GM23248 (cell line): ENCODE measurements at places on chromosomes 6 and 20. TPM values are rescaled to one million over a fixed set of nuclear protein-coding genes. Genes with fewer than 3 reads are reported as not detected.

Gene SLC32A1
- total RNA-seq, result not detected in 2 replicates

DNA sequence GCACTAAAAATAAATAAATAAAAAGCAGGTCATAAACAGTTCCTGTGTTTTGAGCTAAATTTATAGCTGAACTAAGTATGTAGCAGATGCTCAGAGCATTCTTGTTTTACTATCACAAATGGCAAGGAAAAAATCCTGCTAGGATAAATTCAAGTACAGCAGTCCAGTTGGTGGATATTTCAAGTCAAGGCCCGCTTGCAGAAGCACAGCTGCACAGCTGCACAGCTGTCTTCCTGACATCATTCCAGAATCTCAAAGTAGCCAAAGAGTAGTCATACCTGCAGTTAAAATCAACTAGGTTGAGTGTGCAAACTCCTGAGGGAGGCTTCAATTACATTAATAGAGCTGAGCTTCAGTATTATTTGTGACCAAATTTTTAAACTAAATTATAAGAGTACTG, 297.7 kb upstream of the MANEA start:
- no peak overlapping the region for H3K4me3 ChIP-seq
- no peak overlapping the region for H3K27ac ChIP-seq
- no peaks in the 10 kb centered on the region for H3K4me1 ChIP-seq
- no peaks in the 10 kb centered on the region for H3K36me3 ChIP-seq
- DNase-seq, result no peak

Gene TBX18
- 13.5 and 16.2 TPM in 2 replicates for total RNA-seq

DNA sequence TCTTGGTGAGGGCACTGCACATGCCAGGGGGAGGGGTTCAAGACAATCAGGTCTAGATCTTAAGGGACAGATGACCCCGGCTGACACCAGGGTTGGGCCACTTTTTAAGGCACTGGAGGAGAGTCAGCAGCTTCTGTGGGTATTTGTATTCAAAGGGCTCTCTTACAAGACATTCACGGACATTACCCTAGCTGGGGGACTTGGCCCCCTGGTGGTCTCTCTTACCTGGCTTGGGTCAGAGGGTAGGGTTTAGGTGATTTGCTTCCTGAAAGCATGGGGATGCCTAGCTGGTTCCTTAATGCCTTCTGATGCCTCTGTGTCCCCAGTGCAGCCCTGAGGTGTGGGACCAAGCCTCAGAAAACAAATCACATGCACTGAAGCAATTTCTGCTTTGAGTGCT, 354.7 kb downstream of the CDC5L start:
- DNase-seq, result no peak
- H3K36me3 ChIP-seq, result no peaks in the 10 kb centered on the region
- no peaks in the 10 kb centered on the region for H3K27me3 ChIP-seq
- peaks cover 5% of the 10 kb centered on the region; the same call in 1 of the 2 replicates for H3K4me1 ChIP-seq
- no peak overlapping the region for H3K4me3 ChIP-seq

Gene LRRN4
- not detected in 2 replicates for total RNA-seq

DNA sequence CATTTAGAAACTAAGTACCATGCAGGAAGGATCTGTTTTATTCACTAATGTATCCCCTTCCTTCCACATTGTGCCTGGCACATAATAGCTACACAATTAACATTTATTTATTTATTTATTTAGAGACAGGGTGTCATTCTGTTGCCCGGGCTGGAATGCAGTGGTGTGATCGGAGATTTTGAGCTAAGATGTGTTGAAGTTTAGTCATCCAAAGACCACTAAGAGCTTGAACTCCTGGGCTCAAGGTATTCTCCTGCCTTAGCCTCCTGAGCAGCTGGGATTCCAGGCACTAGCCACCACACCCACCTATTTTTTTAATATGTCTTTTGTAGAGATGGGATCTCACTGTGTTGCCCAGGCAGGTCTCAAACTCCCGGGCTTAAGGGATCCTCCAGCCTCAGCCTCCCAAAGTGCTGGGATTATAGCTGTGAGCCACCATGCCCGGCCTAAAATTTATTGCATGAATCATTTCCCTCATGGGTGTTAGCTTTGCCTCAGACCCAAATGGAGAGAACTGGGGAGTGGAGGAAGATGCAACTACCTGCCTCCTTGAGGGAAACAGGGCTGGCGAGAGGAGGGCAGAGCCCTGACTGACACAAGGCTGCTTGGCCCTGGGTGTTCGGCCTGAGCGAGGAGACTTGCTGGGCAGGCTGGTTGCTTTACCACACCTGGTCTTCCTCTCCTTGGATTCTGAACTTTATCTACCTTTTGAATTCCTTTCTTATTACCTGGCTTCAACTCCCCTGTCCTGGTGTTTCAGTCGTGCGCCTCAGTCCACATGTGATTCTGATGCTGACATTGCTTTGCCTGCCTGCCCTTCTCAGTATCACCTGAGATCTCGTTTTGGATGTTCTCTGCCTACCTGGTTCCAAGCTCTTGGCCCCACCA, 1.7 kb upstream of the DYNLT1 start:
- H3K4me1 ChIP-seq, result peaks cover 51% of the 10 kb centered on the region
- H3K27me3 ChIP-seq, result no peaks in the 10 kb centered on the region
- no peak for DNase-seq
- peak overlapping the region; percentile 95; the same call in 1 of the 2 replicates for H3K27ac ChIP-seq

Gene CD93
- not detected in 2 replicates for total RNA-seq

- DNase-seq, result peak; percentile 74
- no peaks in the 10 kb centered on the region for H3K27me3 ChIP-seq
- no peak overlapping the region for H3K4me3 ChIP-seq
- no peak overlapping the region for H3K27ac ChIP-seq
- peaks cover 11% of the 10 kb centered on the region for H3K4me1 ChIP-seq
Observed at GRCh38 chr6:44078827-44079671, 48.2 kb downstream of the MRPL14 start.

DNA sequence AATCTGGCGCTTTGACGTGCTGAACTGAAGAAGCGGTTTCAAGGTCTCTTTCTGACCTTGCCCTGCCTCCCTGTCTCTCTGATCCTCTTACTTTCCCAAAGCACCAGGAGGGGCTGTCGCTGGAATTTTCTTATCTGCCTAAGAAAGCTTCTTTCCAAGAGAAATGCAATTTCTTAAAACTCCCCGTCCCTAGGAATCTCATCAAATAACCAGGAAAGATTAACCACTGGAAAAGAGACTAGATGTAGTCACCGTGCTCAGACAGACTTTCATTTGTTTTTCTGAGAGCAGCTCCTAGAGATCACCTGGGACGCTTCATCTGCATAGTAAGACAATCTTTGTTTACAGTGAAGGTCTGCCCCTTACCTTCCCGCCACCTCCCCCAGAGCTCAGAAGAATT, 38.6 kb downstream of the PDYN start:
- no peaks in the 10 kb centered on the region for H3K4me1 ChIP-seq
- H3K27ac ChIP-seq, result no peak overlapping the region
- H3K27me3 ChIP-seq, result no peaks in the 10 kb centered on the region

DNA sequence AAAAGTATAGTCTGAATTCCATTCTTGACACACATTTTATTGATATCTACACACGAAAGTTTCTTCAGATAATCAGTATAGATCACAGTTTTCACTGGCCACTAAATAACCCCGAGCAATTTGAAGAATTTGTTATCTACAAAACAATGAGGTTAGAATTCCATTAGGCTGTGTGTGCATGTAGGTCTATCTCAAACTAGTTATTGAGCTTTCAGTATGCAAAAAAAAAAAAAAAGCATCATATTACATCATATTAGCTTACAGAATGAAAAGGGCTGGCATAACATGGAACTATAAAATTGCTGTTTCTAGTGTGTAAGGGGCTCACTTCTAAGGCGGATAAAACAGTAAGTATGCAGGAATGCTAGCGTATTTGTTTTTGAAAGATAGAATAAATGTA, 59.5 kb upstream of the ADGRG6 start:
- no peaks in the 10 kb centered on the region for H3K27me3 ChIP-seq
- no peak overlapping the region for H3K27ac ChIP-seq
- peak; percentile 2 for DNase-seq
- 0 out of 2 replicates have a peak, but pooled peaks cover 4% of the 10 kb centered on the region for H3K4me1 ChIP-seq
- no peak overlapping the region for H3K4me3 ChIP-seq

DNA sequence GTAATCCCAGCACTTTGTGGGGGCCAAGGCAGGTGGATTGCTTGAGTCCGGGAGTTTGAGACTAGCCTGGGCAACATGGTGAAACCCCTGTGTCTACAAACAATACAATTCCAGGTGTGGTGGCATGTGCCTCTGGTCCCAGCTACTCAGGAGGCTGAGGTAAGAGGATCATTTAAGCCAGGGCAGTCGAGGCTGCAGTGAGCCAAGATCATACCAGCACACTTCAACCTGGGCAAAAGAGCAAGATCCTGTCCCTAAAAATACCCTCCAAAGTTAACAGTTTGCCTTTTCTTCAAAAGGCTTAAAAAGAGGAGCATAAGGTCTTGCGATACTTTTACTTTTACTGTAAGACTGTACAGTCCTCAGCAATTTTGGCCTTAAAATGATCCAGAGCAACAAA, 10.7 kb upstream of the SPTLC3 start:
- no peak overlapping the region for H3K4me3 ChIP-seq
- no peaks in the 10 kb centered on the region for H3K4me1 ChIP-seq
- H3K36me3 ChIP-seq, result no peaks in the 10 kb centered on the region
- no peak for DNase-seq

Gene FNDC1
- total RNA-seq, result 4.8 and 5.2 TPM in 2 replicates

DNA sequence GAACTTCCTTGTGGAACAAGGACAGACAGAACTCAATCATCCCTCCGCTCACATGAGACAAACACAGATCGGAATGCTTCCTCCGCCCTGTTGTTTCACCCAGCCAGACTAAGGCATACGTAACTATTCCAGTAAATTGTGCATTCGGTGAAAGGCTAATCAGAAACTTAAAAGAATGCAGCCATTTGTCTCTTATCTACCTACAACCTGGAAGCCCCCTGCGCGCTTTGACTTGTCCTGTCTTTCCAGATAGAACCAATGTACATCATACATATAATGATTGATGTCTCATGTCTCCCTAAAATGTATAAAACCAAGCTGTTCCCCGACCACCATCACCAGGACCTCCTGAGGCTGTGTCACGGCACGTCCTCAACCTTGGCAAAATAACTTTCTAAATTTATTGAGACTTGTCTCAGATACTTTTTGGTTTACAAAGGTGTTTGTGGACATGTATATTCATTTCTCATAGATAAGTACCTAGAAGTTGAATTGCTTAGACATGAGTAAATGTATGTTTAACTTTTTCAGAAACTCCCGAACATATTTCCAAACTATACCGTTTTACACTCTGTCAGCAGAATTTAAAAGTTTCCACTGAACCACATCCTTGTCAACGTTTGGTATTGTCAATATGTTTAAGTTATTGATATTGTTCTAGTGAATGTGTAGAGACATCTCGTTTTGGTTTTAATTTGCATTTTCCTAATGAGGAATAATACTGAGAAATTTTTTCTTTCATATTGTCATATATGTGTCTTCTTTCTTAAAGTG, 197.6 kb upstream of the THBS2 start:
- no peaks in the 10 kb centered on the region for H3K27me3 ChIP-seq
- no peaks in the 10 kb centered on the region for H3K36me3 ChIP-seq
- H3K27ac ChIP-seq, result peak overlapping the region; percentile 89
- H3K4me3 ChIP-seq, result peak overlapping the region; percentile 62
- DNase-seq, result peak; percentile 27

Gene PROKR2
- total RNA-seq, result not detected in 2 replicates

DNA sequence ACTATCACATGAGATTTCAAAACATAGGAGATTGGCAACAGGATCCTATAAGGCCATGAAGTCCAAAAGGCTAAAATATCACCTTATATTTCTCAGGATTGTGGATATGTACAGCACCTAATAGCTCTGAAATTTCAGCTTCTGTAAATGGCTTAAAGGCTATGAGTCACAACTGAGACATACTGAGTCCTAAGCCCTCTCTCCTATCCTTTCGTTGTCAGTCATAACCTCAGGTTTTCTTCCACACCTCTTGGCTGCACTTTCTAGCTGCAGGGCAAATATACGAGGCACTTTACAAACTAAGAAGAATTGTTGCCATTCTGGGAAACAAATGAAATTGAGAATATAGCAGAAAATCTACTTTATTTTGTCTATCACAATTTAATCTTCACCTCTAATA, 969.9 kb upstream of the EPHA7 start:
- DNase-seq, result no peak
- no peak overlapping the region for H3K27ac ChIP-seq
- no peak overlapping the region for H3K4me3 ChIP-seq
- H3K36me3 ChIP-seq, result no peaks in the 10 kb centered on the region
- no peaks in the 10 kb centered on the region for H3K27me3 ChIP-seq

- DNase-seq, result no peak
- H3K27ac ChIP-seq, result no peak overlapping the region
- H3K36me3 ChIP-seq, result no peaks in the 10 kb centered on the region
- no peaks in the 10 kb centered on the region for H3K4me1 ChIP-seq
- no peak overlapping the region for H3K4me3 ChIP-seq
Observed at GRCh38 chr20:40050596-40050995, 638.4 kb downstream of the MAFB start.

DNA sequence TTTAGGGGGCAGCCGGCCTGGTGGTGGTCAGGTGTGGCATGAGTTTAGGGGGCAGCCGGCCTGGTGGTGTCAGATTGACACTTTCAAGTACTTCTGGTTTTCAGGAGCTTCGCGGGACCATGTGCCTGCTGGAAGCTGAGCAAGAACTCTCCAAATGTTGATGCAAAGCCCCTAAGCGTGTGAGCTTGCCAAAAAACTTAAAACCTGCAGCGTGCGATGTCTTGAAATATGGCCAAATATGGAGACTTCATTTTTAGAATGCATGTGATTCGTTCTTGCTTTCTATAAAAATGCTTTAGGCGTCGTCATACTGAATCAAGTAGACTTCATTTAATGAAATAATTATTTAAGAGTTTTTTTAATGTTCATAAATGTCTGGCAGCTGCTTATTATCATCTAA, 149.4 kb downstream of the SMOC2 start:
- H3K27ac ChIP-seq, result no peak overlapping the region
- H3K36me3 ChIP-seq, result no peaks in the 10 kb centered on the region
- H3K27me3 ChIP-seq, result no peaks in the 10 kb centered on the region
- DNase-seq, result no peak
- H3K4me3 ChIP-seq, result no peak overlapping the region

DNA sequence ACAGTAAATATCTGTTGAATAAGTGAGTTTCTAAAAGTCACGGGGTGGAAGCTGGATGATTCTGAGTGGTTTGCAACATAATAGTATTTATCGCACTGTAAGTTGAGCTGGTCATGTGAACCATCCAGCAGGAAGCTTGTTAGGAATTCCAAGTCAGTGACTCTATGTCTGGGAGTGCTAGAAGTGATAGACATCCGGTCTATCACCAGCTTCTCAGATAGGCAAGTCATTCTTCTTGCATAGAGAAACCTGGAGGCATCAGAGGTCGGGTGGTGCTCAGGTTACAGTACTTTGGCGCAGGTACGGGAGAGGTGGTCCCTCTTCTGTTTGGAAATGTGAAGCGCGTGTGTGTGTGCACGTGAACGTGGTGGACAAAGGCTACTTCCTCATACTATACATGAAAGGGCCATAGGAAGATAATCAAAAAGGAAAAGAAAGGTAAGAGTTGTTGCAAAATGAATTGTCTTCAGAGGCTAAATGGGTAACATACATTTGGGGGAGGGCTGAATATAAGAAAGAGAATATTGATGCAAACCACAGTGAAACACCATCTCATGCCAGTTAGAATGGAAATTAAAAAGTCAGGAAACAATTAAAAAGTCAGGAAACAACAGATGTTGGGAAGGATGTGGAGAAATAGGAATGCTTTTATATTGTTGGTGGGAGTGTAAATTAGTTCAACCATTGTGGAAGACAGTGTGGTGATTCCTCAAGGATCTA, 299.3 kb upstream of the ZFP64 start:
- peaks cover 40% of the 10 kb centered on the region for H3K4me1 ChIP-seq
- H3K27me3 ChIP-seq, result no peaks in the 10 kb centered on the region
- no peaks in the 10 kb centered on the region for H3K36me3 ChIP-seq
- no peak overlapping the region for H3K4me3 ChIP-seq

Gene PTK7
- total RNA-seq, result 146 and 162 TPM in 2 replicates
